ENCODE measurements at places on chromosomes 2 and 18.

DNA sequence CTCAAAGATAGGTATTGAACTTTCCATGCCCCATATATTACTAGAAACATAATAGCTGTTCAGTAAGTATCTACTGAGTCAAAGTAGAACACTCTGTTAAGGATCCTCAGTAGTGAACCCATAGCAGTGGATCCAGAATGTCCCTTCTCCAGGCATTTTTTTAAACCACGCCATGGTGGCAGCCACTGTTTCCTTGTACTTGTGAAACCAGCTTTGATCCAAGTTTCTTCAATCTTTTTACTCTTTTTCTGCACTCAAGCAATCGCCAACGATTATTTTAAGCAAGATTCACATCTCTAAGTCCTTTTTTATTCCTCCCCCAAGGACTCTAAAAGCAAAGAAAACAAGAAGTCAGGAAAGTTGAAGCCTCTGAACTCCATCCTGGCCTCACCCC, 291.2 kb upstream of the SLC14A2 start:
- no peak for DNase-seq

DNA sequence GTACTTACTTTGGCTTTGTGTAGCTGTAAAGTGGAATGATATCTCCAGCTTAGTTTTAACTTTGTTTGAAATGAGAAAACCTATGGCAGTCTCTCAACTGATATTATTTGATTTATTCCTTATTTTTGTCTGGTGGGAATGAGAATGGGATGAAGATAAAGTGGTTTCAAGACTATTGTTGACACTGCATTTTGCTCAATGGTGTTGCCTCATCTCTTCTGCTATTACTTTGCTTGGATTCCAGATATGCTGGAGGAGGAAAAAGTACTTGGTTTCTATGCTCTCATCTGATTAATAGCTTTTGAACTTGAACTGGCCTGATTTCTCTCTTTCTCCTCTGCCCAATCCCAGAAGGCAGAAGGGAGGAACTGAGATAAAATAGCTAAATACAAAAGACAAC, 198.2 kb downstream of the CTNNA2 start:
- no peak for DNase-seq

DNA sequence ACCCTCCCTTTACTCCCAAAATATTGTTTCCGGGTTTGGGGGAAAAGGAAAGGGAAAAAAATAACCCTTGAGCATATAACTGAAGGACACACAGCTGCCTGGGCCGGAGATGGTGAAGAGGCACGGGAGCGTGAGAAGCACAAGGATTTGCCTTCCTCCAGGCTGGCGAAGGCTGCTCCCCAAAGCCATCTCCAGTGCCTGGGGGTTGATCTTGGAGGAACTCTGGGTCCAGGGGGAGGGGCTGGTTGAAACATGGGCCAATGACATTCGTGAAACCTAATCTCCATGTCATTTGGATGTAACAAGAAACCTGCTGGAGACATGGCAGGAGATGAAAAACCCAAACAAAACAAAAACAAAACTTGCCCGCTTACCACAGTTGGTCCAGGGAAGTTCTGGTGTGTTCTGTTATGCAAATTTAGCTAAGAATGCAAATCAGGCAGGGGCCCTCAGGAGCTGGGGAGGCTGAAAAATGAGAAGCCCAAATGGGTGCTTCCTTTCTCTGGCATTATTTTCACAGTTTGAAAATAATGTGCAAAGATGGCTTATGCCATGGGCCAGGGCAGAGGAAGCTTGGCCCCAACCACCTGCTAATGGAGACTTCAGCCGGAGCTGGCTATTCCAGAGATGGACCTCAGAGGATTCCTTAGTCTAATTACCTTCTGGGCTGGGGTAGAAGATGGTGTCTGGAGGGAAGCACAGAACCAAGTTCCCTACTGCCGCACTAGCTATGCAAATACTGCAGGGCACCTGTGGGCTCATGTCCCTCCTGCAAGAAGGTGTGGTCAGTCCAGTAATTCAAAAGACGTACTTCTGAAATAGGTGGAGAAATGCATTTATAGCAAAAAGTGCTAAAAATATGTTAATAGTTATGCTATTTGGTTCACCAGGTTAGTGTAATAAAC, 180.9 kb downstream of the BCL2 start:
- no peak for DNase-seq

DNA sequence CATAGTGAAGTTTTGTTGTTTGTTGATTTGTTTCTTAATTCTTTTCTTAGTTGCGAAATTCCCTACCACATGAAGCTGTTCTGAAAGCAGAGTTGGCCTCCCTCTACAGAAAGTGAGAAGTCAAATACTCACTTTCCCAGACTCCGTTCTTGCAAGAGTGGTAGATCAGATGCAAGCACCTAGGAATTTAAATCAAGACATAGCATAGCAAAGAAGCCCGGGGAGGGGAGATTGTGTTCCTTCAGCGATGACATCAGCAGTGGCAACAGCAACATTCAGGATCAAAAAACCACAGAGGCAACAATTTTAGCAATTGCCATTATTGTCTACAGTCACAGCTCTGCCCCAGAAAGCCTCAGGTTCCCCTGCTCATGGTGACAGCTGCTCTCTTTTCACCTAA, 580.0 kb downstream of the RNF144A start:
- no peak for DNase-seq

GRCh38 chr2:220815698-220816097, 756.4 kb downstream of the EPHA4 start:
- DNase-seq = no peak

DNA sequence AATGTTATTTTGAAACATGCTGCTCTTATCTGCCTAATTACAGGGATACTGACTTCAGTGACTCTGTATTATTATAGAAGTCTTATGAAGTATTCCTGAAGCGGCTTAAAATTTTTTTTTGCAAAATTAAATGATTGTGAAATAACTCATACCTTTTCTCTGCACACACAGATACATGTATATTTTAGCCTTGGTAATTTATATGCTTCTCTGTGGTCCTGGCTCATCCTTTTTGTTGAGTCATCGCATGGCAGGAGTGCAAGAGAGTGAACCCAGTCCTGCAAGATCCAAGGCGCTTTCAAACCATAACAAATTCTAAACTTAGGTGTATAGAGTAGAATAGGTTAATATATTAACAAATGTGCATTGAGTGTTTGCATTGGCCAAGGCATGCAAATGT, 8.6 kb downstream of the CCNT2 start:
- DNase-seq = no peak

DNA sequence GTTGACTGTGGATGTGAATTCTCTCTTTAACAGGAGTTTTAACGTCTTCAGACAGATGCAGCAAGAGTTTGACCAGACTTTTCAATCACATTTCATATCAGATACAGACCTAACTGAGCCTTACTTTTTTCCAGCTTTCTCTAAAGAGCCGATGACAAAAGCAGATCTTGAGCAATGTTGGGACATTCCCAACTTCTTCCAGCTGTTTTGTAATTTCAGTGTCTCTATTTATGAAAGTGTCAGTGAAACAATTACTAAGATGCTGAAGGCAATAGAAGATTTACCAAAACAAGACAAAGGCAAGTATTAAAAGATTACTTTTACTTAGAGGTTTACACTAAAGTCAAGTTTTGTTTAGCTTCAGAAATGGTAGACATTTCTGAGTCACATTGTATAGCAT, 30.2 kb upstream of the TYMS start:
- DNase-seq = no peak

GRCh38 chr2:192194866-192195547, at the start of gene TMEFF2:
Gene TMEFF2, minus strand, starts transcription at chr2:192194933. Its CDS starts 409 bp downstream, at chr2:192194524.
- DNase-seq = peak; percentile 59

DNA sequence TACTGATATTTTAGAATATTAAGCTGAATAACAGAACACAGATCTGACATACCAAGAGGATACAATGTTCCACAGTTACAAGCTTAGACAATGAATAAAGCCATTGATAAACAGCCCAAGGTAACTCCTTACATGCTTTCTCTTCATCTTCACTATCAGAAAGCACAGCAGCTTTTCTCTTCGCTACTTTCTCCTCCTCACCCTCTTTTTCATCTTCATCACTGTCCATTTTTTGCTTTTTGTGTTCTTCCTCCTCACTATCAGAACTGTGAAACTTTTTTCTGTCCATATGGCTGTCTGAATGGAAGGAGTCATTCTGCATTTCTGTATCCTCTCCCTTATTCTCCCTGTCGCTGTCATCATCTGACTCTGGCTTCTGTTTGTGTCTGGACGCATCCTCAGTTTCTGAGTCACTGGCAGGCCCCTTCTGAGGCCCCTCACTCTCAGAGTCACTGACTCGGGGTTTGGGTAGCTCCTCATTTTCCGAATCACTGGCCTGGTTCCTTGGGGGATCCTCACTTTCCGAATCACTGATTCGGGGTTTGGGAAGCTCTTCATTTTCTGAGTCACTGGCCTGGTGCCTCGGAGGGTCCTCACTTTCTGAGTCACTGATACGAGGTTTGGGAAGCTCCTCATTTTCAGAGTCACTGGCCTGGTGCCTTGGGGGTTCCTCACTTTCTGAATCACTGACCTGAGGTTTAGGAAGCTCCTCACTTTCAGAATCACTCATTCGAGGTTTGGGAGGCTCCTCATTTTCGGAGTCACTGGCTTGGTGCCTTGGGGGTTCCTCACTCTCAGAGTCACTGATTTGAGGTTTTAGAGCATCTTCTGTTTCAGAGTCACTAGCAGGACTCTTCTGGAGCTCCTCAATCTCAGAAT, 21.5 kb downstream of the IWS1 start:
- no peak for DNase-seq

- no peak for DNase-seq
Measured at GRCh38 chr18:8153887-8154583, 455.2 kb upstream of the RAB12 start.

- DNase-seq = no peak
Measured at GRCh38 chr2:182245963-182246362, 180.9 kb downstream of the PDE1A start.

DNA sequence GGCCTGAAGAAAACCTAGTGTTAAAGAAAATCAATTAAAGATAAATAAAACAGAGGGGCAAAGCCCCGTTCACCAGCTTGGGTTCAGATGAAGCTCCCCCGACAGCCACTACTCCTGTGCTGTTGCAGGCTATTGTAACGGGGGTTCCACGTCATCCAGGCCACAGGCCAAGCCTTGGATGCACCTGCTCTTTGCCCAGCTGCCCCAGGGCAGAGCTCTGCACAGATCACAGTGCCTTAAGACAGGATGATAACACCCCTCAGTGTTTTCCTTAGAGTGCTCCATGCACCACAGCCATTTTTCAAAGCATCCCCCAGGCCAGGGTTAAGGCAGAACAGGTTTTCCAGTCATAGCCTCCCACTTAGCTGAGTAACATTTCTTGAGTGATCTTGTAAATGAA, 32.0 kb downstream of the FASTKD2 start:
- no peak for DNase-seq

DNA sequence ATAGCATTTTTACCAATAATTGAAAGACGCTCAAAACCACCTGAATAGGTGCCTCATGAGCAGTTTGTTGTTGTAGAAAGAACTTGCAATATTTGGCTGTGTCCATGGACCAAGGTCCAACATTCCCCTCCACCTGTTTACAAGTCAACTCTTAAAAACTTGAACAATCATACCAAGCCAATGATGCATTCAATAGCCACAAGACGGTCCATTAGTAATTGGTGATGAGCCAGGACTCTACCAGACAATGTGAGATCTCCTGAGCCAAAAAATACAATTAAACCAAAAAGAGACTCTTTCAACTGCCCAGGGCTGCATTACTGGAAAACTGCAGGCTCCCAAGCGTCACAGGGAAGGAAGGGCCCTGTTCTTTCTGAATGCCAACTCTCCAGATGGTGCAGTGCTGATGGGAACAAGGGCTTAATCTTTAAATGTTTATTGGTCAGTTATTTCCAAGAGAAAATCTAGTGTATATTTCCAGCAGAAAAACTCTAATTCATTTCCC, 118.8 kb upstream of the EPB41L3 start:
- no peak for DNase-seq

- DNase-seq = no peak
Measured at GRCh38 chr2:28155627-28156026, 237.0 kb upstream of the FOSL2 start.

DNA sequence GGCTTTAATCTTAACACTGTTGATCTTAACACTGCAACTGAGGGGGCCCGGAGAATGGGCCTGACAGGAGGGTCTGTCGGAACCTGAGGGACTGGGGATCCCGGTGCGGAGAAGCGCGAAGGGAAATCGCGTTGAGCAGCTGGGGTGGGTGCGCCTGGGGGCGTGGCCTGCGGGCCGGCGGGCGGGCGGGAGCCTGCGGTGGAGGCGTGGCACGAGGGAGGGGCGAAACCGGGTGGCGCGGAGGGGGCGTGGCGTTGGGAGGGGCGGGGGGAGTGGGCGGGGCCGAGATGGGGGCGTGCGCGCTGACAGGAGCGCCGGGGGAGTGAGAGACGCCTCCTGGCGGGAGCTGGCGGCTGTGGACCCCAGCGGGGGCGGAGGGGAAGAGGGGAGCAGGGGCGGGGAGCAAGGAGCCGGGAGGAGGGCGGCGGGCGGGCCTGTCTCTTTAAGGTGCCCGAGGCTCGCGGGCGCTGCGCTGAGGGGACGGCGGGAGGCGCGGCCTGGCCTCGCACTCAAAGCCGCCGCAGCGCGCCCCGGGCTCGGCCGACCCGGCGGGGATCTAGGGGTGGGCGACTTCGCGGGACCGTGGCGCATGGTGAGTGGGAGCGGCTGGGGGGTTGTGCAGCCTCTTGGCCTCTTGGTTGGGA, at the start of gene TWSG1:
Gene TWSG1 (plus strand): TSS at position 445 of the 644 bp plus-strand sequence. CDS start 2,457 bp downstream, outside the sequence.
- DNase-seq = peak; percentile 91

GRCh38 chr2:225164401-225165050, 122.3 kb upstream of the DOCK10 start:
- no peak for DNase-seq

GRCh38 chr2:136117391-136117841, 533 bp downstream of the CXCR4 start:
- DNase-seq = no peak

GRCh38 chr2:125313806-125314205, 1288.7 kb downstream of the CNTNAP5 start:
- no peak for DNase-seq

DNA sequence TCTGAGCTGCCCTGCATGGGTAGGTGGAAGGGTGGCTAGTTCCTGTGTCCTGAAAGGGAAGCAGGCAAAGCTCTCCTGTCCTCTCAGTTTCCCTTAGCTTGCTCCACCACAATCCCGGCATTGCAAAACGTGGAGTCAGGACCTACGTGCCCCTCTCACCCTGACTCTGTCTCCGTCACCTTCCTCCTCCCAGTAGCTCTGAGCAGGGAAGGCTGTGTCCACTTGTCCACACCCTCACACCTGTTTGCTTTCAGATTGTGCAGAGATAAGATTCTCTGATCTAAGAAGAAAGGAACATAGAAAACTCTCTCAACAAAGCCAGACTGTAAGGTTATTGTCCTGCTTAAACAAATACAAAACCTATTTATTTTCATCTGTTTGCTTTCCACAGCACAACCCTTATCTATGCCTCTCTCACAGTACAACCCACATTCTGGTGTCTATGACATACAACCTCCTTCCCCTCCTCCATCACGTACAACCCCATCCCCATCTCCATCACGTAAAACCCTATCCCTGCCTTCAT, 79.0 kb downstream of the ALPK2 start:
- DNase-seq = no peak

DNA sequence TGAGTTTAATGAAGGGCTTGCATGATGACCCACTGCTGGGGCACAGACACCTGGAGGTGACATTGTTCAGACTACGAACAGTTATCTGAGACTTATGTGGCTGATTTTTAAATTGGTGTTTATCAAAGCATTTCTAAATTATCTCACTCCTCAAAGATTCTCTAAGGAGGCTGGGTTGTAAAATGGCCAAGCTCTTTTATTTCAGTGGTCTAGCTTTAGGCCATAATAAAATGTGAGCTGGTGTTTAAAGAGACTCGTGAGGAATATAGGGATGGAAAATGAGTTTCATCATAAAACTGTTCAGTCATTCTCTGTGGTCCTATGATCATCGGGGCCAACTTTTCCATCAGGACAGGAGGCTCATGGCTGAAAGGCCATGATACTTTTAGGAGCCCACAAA, 93.4 kb downstream of the SPP2 start:
- no peak for DNase-seq

GRCh38 chr2:160469621-160470204, 23.9 kb downstream of the RBMS1 start:
- DNase-seq = no peak

All from stimulated activated CD4-positive, alpha-beta T cell treated with anti-CD3 and anti-CD28 coated beads, Interleukin-1b, Interleukin-23, amount 100 ng/mL, for 48 hours (primary cell).